ENCODE measurements at places on chromosomes 11 and 22.

DNA sequence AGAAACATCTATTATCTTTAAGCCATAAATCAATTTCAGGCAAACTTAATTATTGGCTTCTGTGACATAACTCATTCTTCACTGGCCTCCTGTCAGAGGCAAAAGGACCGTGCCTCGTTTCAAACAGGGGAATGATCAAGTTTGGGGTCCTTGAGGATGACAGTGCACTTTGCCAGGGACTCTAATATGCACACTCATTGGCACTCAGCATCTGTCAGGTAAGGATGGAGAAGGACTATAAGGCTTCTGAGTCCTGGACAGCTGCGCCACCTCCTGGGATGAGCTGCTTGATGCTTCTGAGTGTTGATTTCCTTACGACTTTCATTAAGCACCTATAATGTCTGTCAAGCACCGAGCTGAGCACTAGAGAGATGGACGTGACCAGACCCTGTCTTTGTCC is 20.2 kb downstream of the BPIFC start:
- peak; percentile 45 for DNase-seq

- no peak for DNase-seq
Measured at GRCh38 chr11:124832571-124832970, 32.4 kb upstream of the MSANTD2 start.

- no peak for DNase-seq
Measured at GRCh38 chr11:103985041-103985440, 51.4 kb upstream of the DDI1 start.

GRCh38 chr11:31560842-31561476 is 51.4 kb downstream of the ELP4 start:
- no peak for DNase-seq

GRCh38 chr11:120108785-120109168 is 29.1 kb downstream of the TRIM29 start:
- DNase-seq = no peak

DNA sequence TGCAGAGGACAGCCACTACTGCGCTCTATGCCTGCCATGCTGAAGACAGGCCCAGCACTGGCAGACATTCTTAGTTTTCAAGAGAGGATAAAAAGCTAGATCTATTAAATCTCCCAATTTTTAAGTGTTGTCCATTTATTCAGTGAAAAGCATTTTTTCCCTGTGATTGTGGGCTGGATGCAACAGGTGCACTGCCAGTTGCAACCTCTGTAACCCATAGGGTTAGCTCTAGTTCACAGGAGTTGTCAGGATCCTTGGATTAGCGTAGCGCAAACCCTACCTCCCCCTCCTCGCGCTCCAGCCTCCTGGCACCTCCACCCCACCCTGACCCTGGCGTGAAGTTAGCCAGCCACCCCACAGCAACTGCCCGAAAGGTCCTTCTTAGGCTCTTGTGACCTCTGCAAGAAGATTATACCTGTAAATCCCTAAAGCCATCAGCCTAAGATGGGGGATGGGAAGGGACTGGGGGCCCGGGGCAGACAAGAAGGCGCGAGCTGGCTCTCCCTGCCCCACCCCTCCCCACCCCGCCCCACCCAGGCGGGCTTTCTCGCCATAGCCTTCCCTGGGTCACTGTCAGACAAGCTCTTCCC is 30.9 kb downstream of the EIF3F start:
- no peak for DNase-seq
